ENCODE measurements at places on chromosomes 2 and 18.

GRCh38 chr2:239392688-239393387 is 8.0 kb downstream of the HDAC4 start:
- DNase-seq = no peak

GRCh38 chr2:151037434-151037833 is 224.2 kb downstream of the RBM43 start:
- DNase-seq = no peak

- no peak for DNase-seq
These were observed 1.2 kb downstream of the MC2R start for GRCh38 chr18:13914170-13914569.

GRCh38 chr2:49111006-49111405 is 43.3 kb downstream of the FSHR start:
- DNase-seq = no peak

- DNase-seq = no peak
These were observed 1.2 kb upstream of the BARD1 start for GRCh38 chr2:214810671-214811070.

DNA sequence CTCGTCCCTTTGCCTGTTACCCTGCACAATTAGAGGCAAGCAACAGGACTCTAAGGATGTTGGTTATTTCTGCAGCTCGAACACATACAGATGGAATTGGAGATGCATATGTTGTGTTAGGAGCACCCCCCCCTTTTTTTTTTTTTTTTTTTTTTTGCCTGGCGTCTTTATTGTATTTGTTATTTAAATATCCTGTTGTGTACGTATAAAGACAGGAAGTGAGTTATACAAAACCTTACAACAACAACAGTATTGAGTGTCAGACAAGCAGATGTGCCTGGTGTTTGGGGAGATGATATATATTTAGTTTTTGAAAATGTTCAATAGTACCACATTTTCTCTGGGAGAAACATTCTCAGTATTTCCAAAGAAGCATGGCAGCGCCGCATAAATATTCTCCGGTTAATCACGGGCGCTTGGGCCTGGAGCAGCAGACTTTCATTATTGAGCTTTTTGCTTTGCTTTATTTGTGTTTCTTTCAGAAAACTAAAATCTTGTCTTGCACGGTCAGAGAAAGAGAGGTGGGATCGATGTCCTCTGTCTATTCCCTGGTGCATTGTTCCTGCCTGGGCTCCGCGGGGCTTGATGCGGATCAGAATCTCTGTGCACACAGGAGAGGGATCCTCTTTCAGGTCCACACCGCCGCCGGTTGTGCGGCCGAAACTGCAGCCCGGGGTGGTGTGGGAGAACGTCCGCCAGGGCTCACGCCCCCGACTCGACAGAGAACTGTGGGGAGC is 23.2 kb upstream of the ZNF516 start:
- no peak for DNase-seq

- DNase-seq = no peak
These were observed 14.5 kb downstream of the SESTD1 start for GRCh38 chr2:179250095-179250494.

GRCh38 chr18:69936191-69936558 is 11.5 kb downstream of the CD226 start:
- no peak for DNase-seq
